ENCODE measurements at places on chromosomes 1 and 21.
A peak's percentile ranks its signal among the peaks of the same experiment; 100 is the strongest.

DNA sequence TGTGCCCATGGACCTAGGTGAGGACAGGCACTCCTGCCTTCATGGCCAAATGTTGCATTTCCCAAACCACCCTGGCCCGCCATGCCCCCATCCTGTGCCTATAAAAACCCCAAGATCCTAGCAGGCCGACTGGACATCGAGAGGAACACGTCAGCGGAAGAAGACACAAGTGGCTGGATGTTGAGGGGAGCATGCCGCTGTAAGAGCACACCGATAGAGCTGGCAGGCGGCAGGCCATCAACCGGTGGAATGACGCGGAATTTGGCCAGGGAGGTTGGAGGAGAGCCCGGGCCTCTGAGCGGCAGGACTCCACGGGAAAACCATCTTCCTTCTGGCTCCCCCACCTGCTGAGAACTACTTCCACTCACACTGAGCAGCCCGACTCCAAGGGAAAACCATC is 361.1 kb upstream of the TMPRSS15 start:
- DNase-seq, result no peak

DNA sequence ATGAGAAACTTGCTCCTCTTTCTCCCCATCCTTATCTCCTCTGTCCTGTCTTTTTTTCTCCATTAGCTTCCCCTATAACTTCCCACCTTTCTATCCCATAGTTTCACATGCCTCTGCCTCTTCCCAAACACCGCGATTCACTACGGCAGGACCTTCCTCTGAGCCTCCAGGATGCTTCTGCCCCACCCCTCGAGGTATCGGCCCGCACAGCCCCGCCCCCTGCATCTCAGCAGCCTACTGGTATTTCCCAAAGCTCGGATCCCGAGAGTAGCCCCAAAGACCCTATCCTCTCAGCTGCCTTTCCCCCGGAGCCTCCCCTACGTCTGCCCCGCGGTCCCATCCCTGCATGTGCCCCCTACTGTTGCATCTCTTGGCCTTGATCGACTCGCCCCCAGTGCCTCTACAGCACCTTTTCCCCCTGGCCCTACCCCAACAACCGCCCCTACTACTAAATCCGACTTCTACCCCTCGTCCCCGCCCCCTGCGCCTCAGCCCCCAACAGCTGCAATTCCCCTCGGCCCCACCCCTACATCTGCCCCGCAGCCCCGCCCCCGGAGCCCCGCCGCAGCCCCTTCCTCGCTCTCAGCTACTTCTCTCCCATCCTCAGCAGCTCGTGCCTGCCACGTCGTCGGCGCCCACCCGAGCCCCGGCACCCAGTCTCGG is 512 bp downstream of the PIAS3 start:
- DNase-seq, result no peak

- peak; percentile 62 for DNase-seq
Measured at GRCh38 chr1:66360285-66360724, 173.6 kb upstream of the SGIP1 start.

DNA sequence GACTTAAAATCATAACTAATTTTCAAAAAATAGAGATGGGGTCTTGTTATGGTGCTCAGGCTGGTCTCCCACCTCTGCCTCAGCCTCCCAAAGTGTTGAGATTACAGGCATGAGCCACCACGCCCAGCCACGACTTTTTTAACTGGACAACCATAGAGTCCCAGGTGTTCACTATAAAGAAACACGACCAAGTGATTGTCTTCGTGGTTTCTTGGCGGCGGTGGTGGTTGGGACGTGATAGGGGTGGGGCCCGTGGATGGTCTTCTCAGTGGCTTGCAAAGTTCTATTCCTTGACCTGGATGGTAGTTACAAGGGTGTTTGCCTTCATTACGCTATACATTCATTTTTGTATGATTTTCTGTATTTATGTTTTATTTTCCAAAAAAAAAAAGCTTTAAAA is 34.6 kb upstream of the COX20 start:
- DNase-seq, result no peak

- DNase-seq, result no peak
Measured at GRCh38 chr1:200299571-200299970, 110.3 kb downstream of the ZNF281 start.

DNA sequence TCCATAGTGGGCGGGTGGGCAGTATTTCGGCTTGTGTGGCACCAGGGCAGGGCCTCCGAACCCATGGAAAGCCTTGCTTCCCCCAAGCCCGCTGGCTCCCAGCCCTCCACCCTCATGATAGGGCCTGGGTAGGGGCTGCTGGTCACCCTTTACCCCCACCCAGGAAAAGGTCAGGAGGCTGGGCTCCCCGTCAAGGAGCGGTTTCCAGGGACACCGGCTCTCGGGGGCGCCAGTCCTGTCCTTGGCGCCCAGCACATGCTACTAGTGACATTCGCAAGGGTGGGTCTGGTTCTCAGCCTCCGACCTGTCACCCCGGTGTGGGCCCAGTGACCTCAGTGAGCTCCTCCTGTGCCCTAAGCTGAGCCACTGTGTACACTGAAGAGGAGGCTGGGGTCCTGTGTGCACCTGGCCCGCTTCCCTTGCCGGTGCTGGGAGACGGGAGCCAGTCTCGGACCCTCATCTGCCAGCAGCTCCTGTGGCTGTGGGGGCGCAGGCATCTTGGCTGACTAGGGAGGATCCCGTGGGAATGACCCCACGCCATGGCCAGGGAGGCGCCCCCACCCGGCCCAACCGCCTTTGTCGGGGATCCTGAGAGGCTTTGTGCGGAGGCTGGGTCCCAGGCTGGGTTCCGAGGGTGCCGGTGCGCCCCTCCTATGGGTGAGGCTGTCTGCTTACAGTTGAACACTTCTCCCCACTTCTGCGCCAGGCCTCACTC is 54.6 kb downstream of the SKI start:
- DNase-seq, result no peak

- DNase-seq, result no peak
Measured at GRCh38 chr1:205598841-205599668, 32.8 kb downstream of the ELK4 start.

DNA sequence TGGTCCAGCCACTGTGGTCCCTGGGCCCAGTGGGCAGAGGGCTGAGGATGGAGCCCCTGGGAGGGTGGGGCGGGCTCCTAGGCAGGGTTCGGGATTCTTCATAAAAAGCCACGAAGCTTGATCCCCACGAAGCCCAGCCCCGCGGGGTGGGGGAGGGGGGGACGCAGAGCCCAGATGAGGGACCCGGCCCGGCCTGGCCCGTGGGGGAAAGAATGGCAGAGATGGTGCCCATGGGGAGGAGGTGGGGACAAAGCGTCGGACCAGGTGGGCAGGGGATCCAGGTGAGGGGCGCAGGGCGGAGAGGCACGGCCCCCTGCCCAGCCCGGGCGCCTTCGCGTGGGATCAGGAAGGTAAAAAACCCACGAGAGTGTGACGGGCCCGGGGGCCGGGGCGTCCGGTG is 6.0 kb upstream of the SMIM12 start:
- DNase-seq, result no peak

DNA sequence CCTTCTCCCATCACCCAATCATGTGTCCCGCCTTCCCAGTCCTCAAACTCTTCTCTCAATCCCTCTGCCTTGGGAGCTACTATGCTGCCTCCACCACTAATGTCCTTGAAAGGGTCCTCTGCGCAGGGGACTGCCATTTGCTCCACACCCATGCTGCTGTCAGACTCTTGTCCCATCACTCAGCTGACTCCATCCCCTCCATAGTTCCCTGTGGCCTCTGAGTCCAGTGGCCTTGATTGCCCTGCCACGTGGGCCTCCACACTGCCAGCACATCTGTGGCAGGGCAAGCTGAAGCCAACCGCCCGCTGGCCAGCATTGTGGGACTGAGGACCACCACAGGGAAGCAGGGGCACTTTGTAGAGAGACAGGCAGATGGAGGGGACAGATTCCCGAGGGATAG is 1.3 kb upstream of the TNNT2 start:
- no peak for DNase-seq

- no peak for DNase-seq
Measured at GRCh38 chr1:229717786-229718576, 91.9 kb downstream of the URB2 start.

GRCh38 chr1:119948342-119949214 is 52.3 kb upstream of the ADAM30 start:
- peak; percentile 33 for DNase-seq

DNA sequence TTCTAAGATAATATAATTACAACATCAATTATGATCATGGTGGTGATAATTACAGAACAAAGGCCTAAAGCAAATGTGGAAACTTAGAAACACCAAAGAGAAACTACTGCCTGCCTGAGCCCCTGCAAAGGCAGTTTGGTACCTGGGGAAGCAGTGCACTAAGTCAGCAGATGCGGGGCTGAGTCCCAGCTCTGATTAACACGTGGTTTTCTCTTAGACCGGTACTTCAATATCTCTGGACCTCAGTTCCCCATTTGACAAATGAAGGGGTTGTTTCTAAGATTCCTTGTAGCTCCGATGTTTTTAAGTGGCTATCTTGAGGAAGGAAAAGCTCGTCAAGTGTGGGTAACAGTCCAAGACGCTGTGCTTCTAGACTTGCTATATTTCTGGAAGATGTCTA is 16.7 kb upstream of the PLEKHA6 start:
- no peak for DNase-seq

DNA sequence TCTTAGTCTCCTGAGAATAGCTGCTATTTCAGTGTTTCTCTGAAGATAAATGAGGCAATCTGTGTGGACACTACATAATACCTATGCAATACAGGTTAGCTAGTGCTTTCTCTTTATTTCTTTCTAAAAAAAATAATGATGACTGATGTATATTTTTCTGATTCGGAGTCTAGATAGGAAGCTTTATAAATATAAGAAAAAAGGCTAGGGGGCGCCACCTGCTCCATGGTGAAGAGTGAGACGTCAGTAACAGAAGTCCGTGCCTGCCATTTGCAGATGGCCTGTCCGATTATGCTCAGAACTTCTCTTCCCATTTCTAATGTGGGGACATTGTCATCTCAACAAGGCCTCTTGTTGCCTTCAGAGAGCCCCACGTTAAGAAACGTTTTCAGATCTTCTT is 26.4 kb downstream of the QSOX1 start:
- no peak for DNase-seq

DNA sequence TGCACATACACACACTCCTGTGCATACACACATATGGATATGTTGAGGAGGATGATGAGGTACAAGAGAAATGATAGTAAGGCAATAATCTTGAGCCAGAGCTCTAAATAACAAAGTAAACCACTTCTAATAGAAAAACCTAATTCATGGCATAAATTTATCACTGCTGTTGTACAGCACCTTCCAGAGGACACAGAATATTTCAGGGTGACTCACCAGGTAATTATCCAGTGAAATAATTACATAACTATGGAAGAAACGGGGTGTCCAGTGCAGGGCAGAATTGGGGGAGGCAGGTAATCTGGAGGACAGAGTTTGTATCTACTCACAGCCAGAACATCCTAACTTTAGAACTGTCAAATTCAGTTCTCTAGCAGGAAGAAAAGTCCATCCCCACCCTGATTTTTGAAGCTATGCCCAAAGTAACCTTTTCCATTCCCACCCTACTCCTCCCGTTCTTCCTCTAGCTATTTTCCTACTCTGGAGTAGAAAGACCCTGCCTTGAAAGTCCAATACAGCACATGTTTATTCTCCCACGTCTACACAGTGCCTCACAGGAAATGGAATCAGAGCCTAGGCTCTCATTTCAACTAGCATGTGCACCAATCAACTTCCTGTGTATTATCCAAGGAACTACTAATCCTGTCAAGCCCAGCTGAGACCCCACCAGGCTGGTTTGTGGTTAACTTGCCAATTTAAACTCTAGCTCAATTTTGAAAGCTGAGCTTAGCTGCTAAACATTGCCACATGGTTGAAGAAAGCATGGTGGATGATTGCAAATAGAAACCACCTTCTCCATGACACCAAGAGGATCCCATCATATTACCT is 96.6 kb downstream of the PTPN14 start:
- DNase-seq, result no peak

DNA sequence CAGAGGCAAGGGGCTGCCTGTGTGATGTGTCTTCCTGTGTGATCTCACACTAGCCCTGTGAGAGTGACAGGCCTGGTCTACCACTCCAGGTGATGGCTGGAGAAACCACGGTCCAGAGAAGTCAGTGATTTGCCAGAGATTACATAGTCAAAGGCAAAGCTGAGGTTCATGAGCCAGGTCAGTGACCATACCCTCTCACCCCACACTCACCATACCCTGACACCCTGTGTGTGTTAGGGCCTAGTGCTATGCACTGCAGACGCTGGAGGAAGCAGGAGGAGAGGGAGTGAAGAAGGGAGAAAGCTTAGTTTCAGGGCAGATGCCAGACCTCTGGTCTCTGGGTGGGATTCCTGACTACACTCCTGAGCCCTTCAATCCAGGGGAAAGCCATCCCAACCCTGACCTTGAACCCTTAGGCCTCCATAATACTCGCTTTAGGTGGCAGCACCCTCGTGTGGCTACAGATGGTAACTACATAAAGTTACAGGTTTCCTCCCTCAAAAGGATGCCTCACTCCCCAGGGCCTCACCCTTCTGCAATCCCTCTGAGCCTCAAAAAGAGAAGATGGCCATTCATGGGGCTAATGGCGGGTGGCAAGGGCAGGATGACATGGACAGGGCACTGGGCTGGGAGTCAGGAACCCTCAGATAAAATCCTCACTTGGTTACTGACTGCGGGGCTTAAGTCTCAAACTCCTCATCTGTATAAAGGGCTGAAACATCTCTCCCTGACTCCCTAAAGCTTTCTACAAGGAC is 20.8 kb upstream of the SDC3 start:
- no peak for DNase-seq

- DNase-seq, result no peak
Measured at GRCh38 chr1:198850196-198850595, 211.4 kb downstream of the PTPRC start.

DNA sequence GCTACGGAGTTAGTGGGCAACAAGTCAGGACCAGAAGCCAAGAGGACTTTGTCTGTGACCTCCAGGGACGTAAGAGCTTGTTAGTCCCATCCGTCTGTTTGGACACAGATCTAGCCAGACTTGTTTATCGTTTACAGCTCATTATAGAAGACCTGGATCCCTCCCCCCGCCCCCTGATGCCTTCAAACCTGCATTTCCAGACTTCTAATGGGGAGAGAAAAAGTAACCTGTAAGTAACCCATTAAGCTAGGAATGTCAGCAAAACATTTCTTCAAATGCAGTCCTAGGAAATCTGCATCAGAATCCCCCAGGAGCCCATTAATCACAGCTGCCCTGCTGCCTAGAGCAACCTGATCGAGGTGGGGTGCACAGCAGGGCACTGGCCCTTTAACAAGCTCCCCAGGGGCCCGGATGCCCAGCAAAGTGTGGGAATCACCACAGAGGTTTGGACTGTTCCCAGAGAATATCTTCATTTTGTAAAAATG is 1.4 kb upstream of the MAD2L2 start:
- no peak for DNase-seq

GRCh38 chr1:205376739-205377138 is 20.0 kb upstream of the KLHDC8A start:
- no peak for DNase-seq

DNA sequence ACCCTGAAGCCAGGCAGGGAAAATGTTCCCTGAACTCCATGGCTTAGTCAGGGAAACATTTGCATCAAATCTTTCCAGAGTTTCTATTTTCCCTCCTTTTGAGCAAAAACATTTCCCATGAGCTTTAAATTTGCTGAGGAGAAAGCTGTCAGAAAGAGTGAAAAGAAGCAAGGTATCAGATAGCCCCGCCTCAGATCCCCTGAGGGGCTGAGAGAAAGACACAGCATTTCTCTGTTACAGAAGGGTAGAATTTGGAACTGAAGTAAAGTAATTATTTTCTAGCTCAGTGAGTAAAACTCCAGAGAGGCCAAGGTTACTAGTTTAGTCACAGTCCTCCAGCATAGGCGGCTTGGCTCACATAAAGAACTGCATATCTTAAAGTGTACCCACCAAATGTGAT is 10.6 kb downstream of the FMO1 start:
- no peak for DNase-seq

Data from NCI-H187 treated with DMSO at 0.1 percent for 48 hours (cell line).